Ascending aorta (tissue), 2 donors: ENCODE measurements at places on chromosomes 4 and X.

DNA sequence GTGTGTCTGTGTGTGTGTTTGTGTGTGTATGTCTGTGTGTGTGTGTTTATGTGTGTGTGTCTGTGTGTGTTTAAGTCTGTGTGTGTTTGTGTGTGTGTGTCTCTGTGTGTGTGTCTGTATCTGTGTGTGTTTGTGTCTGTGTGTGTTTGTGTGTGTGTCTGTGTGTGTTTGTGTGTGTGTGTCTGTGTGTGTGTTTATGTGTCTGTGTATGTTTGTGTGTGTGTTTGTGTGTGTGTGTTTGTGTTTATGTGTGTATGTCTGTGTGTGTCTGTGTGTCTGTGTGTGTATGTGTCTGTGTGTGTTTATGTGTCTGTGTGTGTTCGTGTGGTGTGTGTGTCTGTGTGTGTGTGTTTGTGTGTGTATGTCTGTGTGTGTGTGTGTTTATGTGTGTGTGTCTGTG lies 11.4 kb downstream of the IL9R start:
- DNase-seq: peak; percentile 33

DNA sequence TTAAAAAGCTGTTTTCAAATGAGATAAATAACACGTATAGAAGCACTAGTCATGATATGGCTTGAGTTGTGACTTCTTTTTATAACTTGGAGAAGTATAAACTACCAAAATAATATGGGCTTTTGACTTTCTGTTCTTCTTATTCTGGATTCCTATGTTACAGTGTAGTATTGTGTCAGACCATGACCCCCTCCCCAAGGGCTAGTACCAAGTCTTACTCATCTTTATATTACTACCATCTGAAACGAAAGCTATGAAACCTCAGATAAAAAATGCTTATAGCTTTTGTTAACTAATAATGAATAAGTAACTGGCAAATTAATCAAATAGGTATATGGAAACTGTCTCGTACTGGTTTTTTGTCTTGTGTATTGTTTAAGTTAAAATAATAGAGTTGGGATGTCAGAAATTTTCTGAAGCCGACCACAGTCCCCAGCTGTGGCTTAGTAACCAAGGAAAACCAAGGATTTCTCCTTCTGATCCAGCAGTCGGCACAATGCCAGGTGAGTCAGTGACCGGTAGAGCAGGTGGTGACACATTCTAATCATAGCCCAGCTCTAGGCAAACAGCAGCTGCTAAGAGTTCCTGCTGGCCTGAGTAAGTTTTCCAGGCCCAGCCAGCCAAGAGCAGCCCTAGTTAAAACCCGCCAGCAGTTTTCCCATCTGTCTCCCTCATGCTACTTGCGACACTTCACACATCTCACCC lies 163.3 kb upstream of the PRDX4 start:
- DNase-seq: peak; percentile 88

DNA sequence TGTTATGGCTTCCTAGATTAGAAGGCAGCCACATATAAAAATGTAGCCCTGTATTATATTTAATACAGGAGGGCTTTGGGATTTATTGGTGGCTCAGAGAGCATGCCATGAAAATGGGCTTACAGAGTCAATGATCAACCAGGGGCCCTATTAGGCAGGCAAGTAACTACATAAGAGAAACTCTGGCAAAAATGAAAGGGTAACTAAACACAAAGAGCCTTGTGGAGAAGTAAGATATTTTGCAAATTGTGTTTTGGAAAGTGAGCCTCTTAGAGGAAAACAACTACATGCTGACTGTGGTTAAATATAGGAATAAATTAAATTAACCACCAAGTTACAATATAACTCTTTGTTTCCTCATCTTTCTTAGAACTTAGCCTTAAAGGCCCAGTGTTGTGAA lies 5.5 kb downstream of the SAT1 start:
- DNase-seq: no peak

DNA sequence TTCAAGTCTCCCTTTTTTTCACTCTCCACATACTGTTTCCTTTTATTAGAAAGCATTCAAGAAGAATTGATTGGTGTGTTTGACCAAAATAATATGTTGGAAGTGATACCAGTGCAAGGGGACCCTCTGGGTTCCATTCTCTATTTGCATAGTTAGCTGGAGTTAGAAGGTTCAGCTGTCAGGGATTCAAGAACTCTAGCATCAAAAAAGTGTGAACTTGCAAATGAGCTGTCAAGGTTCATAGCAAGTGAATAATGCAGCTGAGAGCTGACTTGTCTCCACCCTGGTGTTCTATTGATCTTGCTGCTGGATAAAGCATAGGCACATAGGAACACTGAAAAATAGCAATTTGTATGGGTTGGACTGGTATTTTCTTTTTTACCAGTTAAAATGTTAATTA lies 73.2 kb downstream of the SORBS2 start:
- no peak for DNase-seq

- no peak for DNase-seq
Measured at GRCh38 chrX:138723301-138723700, 11.8 kb upstream of the FGF13 start.

DNA sequence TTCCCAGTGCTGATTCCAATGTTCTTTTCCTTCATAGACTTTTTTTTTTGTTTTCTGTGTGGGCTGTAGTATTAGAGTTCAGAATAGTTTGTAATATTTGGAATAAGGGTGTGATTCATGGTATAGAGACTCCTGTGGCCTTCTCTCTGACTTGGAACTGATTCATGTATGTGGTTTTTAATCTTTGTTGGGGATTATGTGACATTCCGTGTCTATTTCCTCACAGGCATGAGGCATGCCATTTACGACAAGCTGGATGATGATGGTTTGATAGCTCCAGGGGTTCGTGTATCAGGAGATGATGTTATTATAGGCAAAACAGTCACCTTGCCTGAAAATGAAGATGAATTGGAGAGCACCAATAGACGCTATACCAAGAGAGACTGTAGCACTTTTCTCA lies 44.4 kb downstream of the POLR2B start:
- DNase-seq: no peak

- DNase-seq: no peak
Measured at GRCh38 chr4:5751666-5752375, 40.8 kb downstream of the EVC start.

DNA sequence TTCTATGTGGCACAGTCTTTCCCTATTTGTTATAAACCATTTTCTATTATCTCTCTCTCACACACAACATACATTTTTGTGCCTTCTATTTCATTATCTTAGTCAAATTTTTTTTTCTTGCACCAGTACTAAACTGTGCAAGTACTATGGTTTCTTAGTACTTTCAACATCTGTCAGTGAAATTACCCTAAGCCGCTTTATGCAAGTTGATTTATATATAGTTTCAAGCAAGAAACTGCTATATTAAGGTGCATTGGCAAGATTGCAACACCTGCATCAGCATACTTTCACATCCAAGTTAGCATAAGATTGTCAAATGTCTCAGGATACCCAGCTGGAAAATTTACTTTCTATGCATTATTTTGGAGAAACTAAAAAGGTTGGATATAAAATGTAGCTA lies 180.2 kb upstream of the FSTL5 start:
- no peak for DNase-seq

DNA sequence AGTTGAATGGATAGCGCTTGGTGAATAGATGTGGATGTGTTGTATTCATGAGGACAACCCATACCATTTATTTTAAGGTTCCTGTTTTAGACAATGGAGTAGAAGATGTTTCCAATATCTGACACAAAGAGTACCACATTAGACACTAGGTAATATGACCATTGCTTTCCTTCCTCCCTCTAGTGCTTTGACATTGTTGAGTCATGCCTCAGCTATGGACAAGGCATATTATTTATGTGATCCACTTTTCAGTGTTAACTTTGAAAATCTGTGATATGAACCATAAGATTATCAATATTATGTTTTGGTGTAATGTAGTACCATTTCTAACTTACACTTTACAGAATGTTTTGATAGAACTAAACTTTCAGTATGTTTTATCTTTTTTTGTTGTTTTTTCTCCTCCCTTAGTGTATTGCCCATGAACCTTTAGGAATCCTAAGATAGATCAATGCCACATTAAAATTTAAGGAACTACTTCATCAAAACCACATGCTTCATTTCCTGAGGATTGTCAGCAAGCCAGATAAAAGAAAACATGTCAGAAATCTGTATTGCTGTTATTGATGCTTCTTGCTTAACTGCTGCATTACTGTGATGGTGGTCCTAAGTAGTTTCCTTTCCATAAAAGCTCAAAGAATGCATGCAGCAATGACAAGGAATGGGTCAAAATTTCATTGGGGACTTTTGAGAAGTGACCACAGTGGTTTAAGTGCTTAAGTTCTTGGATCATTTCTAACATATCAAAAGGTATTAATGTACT lies 105.0 kb downstream of the PCDH7 start:
- no peak for DNase-seq
